NCI-H1436 (cell line): ENCODE measurements at places on chromosomes 1 and 21.

GRCh38 chr1:161098210-161099068, at the start of gene KLHDC9:
TSS of gene KLHDC9 (plus strand) at chr1:161098361. CDS start at chr1:161098536, 175 bp downstream.
- DNase-seq = peak; percentile 84

GRCh38 chr1:34380526-34381124, 203.9 kb downstream of the C1orf94 start:
- no peak for DNase-seq

DNA sequence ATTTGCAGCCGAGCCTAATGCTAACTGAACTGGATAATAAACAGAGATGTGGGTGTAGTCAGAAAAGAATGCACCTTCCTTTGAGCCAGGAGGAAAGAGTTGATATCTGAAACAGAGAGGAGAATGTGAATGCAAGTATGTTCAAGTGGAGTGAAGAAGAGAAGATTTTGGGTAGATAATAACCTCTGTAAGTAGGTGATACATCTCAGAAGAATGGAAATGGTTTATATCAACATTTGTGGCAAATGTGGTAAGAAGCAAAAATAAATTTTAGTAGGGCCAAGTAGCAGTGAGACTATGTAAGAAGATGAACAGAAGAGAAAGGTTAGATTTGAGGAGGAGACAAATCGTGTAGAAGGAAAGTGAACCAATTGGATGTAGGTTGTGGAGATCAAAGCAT, 1.7 kb upstream of the DNTTIP2 start:
- DNase-seq = no peak

DNA sequence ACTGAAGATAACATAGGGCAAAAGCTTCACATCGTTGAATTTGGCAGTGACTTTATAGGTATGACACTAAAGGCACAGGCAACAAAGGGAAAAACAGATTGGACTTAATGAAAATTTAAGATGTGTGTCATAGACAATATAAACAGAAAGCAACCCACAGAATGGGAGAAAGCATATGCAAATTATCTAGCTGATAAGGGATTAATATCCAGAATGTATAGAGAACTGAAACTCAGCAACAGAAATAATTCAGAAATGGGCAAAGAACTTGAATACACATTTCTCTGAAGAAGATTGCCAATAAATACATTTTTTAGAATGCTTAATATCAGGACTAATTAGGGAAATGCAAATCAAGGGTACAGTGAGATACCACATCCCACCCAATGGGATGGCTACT, 55.2 kb upstream of the ANGPTL1 start:
- no peak for DNase-seq

GRCh38 chr1:119554183-119554582, 47.2 kb downstream of the HSD3B1 start:
- DNase-seq = peak; percentile 57

- DNase-seq = no peak
Observed at GRCh38 chr1:212271823-212272485, 13.3 kb upstream of the PPP2R5A start.

GRCh38 chr1:42576935-42577334, 81.3 kb upstream of the PPIH start:
- DNase-seq = no peak

DNA sequence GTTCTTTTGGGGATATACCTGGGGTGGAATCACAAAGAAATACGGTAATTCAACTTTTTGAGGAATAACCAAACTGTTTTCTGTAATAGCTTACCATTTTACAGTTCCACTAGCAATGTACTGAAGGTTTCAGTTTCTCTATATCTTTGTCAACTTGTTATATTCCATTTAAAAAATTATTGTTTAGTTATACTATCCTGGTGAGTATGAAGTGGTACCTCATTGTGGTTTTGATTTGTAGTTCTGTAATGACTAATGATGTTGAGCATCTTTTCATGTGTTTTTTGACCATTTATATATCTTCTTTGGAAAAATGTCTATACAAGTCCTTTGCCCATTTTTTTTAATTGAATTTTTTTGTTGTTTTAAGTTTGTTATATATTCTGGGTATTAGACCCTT, 39.4 kb downstream of the MAST2 start:
- no peak for DNase-seq
